ENCODE measurements at places on chromosomes 7 and 10.

DNA sequence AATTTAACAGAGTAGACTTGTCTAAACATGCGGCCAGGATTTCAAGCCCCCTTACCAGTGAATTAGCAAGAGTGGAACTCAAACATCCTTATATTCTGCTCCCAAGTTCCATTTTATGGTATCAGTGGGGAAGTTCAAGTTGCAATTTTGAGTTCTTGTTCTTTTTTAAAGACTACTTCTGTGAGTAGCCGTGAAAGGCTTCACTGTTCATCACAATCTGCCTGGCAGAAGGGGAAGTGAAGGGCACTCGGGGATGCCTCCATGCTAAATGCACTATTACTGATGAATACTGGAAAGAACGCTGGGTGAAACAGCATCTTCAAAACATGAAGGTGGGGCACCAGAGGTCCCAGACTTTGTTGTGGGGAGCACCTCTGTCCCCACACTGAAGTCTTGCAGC is 22.4 kb upstream of the FGL2 start:
- DNase-seq = no peak

- DNase-seq = no peak
Measured at GRCh38 chr7:83970081-83970480, 224.5 kb downstream of the SEMA3A start.

DNA sequence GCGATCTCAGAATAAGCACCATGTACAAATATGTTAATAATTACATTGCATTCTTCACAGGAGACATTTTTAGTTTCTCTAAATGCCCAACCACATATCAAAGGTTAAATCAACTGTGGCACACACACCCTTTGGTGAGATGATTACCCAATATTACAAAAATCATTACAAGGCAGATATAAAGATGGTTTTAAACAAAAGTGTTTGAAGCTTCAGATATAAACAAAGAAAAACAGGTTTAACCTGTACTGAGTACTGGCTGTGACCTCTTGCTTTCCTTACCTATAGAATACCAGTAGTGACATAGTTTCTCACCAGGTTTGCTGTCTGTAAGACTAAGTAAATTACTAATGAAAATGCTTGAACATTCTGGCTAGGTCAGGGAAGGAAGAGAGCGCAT is 360.0 kb upstream of the IGFBP3 start:
- DNase-seq = no peak

DNA sequence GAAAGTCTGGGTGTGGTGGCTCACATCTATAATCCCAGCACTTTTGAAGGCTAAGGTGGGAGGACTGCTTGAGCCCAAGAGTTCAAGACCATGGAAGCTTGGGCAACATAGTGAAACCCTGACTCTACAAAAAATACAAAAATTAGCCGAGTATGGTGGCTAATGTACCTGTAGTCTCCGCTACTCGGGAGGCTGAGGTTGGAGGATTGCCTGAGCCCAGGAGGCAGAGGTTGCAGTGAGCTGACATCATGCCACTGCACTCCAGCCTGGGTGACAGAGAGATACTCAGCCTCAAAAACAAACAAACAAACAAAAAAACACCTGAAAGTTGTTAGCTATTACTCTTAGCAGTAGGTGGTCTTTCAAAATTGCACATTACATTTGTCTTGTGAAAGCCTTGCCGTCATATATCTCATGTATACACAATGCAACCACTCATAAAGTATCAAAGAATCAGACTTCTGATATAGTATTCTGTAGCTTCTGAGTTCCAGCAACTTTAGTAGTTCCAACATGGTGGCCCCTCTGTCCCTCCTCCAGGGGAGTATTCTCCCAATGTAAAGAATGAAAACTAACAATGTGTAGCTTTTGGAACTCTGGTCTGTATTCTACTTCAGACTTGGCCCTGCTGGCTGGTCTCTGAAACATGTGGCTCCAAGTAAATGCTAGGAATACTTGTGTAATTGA is 101.5 kb downstream of the ZNF92 start:
- DNase-seq = no peak

- DNase-seq = no peak
Measured at GRCh38 chr7:157011333-157012112, 1.1 kb upstream of the MNX1 start.

- DNase-seq = no peak
Measured at GRCh38 chr7:47344171-47344955, 237.5 kb downstream of the TNS3 start.

DNA sequence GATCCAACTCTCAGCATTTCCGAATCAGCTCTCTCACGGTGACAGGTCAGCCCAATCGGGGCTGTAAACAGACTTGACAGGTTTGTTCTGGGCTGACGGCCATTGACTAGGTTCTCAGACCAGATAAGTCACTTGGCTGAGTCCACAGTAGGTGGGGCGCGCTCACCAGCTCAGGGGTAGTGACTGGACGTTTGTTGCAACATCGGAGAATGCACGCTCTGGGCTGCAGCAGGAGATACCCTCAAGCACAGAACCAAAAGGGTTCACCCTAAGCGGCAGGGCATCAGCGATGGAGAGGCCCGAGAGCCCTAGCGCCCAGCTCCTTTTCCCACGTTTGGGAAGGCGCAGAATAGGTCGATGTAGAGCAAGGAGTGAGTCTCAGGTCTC is 1.8 kb downstream of the KLLN start:
- no peak for DNase-seq

DNA sequence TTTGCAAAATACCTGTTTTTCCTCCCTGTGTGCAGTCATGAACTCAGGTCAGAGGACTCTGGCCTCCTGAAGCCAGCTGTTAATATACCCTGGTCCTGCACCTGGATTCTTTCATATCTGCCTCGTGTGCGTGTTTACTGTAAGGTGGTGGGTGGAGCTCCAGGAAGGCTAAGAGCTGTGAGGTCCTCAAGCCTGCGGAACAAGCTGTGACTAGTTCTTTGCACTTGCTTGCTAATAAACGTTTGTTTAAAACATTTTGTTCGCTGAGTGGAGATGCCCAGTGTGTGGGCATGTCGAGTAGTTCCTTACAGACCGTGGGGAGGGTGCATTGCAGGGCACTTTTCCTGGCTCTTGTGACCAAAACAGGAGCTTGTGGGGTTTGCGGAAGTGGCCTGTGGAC is 139.0 kb downstream of the DOCK1 start:
- DNase-seq = no peak

DNA sequence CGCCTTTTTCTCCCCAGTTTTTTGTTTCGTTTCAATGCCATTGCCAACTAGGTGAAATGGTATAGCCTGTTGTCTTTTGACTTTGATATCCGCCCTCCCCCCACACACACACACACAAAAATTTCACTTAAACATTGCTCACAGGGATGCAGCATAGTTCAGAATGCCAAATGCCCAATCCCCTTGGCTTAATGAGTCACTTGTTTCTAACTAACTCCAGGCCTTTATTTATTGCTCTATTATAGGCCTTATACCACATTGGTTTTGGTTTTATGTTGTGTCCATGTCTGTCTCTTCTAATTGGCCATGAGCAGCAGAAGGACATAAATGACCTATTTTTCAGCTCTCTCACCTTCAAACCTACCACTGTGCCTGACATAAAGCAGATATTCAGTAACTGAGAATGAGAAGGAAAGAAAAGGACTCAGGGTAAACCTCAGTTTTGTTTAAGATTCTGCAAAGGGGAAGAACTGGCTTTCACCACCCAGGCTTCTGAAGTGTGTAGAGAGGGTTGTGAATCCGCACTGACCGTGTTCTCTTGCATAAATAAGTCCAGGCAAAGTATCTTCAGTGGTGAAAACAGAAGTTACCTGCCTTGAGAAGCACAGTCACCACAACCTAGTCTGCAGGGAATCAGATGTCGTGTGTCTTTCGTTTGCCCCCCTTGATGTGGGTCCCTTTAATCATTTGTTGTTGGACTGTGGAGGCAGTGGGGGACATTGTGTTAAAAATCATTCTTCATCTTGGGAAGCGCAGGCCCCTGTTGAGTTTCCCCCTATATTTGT is 139.8 kb downstream of the CELF2 start:
- DNase-seq = no peak

DNA sequence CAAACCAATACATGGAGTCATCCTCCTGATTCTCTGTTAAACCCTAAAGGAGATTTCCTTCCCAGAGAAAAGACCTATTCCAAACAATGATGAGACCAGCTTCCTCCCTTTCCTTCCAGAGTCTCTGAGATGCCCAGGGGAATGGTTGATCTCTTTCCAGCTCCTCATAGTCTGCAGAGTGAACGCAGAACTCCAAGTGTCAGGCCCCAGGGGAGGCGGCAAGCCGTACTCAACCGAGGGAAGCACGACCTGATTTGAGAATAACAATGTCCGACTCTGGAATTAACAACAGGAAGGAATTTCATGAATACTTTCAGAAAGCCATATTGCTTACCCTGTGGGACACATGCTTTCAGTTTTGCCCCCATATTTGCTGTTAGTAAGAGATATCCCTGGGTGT is 241.7 kb upstream of the GLI3 start:
- DNase-seq = no peak

DNA sequence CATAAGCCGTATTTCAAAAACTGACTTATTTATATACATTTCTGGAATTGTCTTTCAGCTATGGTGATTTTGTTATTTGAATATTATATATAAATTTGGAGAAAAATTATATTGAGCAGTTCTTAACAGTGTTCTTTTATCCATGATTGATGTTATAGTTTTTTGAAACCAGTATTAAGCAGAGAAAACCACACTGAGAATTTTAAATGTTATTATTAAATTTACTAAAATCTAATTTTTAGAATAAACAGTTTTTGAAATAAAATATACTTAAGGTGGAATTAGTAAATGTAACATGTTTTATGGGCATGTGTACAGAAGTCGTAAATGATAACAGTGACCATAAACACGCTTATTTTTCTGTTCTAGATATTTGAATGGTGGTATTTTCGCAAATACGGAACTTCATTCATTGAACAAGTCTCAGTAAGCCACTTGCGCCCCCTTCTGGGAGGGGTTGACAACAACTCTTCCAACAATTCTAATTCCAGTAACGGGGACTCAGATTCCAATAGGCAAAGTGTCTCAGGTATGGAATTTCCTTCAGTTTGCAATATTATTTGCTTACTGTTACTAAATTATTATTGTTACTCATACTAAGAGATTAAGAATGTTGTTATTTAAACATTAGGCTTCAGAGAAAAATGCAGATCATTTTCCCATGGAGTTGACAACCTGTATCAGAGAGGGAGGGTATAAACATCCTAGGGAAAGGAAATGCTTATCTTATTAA is 166.1 kb downstream of the ST7 start:
- peak; percentile 86 for DNase-seq

DNA sequence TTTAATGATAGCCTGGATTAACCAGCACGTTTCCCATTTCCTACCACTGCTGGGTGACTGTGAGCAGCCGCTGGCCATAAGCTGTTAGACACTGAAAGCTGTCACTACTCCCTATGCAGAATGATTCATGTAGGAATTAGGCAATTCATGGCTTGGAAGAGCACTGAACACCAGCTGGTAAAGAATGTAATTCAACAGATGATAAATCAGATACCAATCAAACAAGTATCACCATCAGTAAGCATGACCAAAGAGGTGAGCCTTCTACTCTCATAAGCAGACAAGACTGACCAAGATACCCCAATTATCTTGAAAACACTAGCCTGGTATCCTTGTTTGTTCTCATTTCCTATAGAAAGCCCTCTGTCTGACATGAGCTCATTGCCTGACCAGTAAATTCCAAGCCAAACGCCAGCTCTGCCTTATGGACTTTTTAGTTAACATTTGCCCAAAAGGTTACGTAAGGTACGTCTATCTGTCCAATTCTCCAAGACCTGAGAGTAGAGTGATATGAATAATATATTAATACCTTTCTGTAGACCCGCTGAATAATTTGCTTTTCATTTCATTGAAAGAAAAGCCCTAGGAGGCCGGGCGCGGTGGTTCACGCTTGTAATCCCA is 127.7 kb downstream of the ELMO1 start:
- no peak for DNase-seq

GRCh38 chr7:94314413-94315410 is 80.0 kb upstream of the COL1A2 start:
- DNase-seq = no peak

- DNase-seq = no peak
Measured at GRCh38 chr7:85292908-85293576, 106.2 kb upstream of the SEMA3D start.

- DNase-seq = no peak
Measured at GRCh38 chr10:122138831-122139625, 132.1 kb upstream of the BTBD16 start.

GRCh38 chr7:37395618-37396259 is 52.9 kb downstream of the ELMO1 start:
- DNase-seq = no peak

Measured in activated CD8-positive, alpha-beta memory T cell treated with anti-CD3 and anti-CD28 coated beads, Interleukin-2, amount 50 U/mL, for 48 hours (primary cell).